ENCODE measurements at places on chromosomes 7 and 10. TPM values are rescaled to one million over a fixed set of nuclear protein-coding genes. Genes with fewer than 3 reads are reported as not detected.

Gene TRPV5
- polyA plus RNA-seq = 0.31 TPM

Gene INPP5F
- polyA plus RNA-seq = 14.4 TPM

- DNase-seq = no peak
Measured at GRCh38 chr10:76111986-76112825, 680.8 kb downstream of the LRMDA start.

Gene UNCX
- not detected for polyA plus RNA-seq

GRCh38 chr7:87212498-87212897 lies 7.0 kb downstream of the TMEM243 start:
- DNase-seq = no peak

GRCh38 chr10:48309711-48310226 lies 3.3 kb downstream of the MAPK8 start:
- DNase-seq = no peak

DNA sequence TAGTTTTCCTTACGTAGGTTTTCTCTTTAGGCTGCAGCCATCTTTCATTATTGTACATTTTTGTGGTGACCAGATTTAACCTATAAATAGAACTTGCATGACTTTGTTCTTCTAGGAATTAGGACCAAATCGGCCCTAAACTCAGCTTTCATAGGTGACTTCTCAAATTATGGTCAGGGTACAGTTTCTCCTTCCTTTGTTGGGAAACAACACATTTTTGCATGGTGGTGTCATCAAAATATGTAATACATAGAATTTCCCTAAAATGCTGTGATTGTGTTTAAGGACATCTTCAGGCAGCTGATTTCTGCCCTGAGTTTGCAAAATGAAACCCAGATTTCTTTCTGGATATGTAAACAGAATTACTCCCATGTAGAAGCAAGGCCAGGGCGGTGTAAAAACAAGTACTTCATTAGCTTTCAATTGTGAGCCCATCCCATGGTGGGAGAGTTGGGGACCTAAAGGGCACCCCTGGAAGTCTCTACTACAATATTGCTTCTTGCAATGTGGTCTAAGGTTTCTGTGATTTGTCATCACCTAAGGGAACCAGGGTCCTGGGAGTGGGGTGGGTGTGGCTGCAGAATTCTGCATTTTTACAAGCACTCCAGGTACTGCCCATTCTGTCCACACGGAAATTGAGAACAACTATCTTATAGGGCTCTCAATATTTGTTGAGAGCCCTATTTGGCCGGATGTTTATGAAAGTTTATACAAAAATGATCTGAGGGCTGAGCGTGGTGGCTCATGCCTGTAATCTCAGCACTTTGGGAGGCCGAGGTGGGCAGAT lies 121.0 kb upstream of the FAM171A1 start:
- no peak for DNase-seq

- DNase-seq = no peak
Measured at GRCh38 chr10:17785276-17785930, 23.7 kb upstream of the MRC1 start.

DNA sequence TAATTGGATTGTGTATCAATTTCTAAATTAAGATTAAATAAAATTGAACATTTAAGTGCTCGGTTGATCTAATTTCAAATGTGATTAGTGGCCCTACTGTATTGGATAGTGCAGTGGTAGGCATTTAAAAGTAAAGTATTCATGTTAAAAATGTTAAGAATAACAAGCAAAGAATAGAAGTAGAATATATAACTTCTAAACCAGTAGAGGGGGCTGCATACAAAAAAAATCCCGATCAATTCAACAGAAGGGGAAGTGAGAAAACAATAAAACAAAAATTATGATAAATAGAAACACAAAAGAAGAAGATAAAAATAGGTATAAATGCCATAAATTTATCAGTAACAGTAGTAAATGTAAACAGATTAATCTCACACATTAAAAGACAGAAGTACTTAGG lies 24.9 kb upstream of the WDFY4 start:
- DNase-seq = peak; percentile 38

GRCh38 chr10:101061624-101062231 lies at the start of gene KAZALD1:
KAZALD1 (plus strand) TSS chr10:101061989; CDS start chr10:101062593, 604 bp downstream.
- DNase-seq = no peak

Gene TRIM73
- 2.3 TPM for polyA plus RNA-seq

DNA sequence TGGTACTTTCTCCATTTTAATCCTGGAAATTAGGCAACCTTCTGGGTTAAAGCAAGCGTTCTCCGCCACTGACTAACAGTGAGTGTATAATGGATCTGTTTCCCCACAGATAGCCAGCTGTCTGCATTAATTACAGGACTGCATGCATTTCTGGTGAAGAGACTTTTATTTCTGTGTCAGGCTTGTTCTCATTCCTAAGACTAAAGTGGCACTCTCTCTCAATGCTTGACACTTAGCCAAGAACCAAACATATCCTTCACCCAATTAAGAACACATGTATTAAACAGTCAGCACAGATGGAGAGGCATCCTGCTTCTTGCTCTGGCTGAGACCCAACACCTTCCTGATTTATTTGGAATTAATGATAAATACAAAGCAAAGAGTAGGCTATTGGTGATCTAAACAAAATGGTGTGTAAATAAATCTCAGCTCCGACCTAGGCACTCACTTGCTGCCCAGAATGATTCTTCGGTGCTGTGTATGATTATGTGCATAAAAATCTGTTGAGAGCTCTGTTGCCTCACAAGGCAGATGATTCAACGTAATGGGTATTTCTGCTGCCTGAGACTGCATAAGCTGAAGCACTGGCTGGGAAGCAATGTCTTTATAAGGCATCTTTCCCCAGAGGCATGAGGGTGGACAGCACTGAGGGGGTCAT lies 16.8 kb downstream of the CALU start:
- DNase-seq = peak; percentile 41

DNA sequence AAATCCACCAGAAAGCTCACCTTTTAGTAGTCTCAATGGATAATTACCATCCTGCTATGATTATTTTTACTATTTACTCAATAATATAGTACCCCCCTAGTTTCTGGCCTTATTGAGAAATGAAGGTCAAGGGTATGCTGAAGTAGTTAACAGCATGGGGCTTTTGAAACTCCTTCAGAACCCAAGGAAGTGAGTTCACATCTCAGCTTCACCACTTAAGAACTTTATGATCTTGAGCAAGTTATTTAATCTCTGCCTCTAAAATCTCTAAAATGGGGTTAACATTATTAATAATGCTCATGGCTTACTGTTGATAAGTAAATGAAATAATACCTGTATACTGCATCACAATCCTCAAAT lies 5.8 kb downstream of the MTPN start:
- DNase-seq = no peak

GRCh38 chr10:78579576-78579975 lies 489.2 kb upstream of the ZMIZ1 start:
- no peak for DNase-seq

Gene SLC16A9
- polyA plus RNA-seq = 3.4 TPM

GRCh38 chr10:14507781-14508180 lies 177.1 kb upstream of the FRMD4A start:
- peak; percentile 22 for DNase-seq

Gene TCAF2
- 0.42 TPM for polyA plus RNA-seq

Gene FEZF1
- 0.15 TPM for polyA plus RNA-seq

- no peak for DNase-seq
Measured at GRCh38 chr10:182441-183201, 47.4 kb downstream of the ZMYND11 start.

GRCh38 chr10:130337305-130337640 lies 201.1 kb downstream of the GLRX3 start:
- no peak for DNase-seq

All from brain (organoid and tissue), 16 donors.